ENCODE measurements at places on chromosomes 3 and 15. TPM values are rescaled to one million over a fixed set of nuclear protein-coding genes. Genes with fewer than 3 reads are reported as not detected.
A peak's percentile ranks its signal among the peaks of the same experiment; 100 is the strongest.

LRRC31 gene
- polyA plus RNA-seq, result not detected

ADGRG7 gene
- polyA plus RNA-seq, result not detected

C3orf52 gene
- polyA plus RNA-seq, result 2.6 TPM

EXD1 gene
- polyA plus RNA-seq, result not detected

PCSK6 gene
- polyA plus RNA-seq, result 2.5 TPM

IGDCC3 gene
- 0.13 TPM for polyA plus RNA-seq

BNC1 gene
- polyA plus RNA-seq, result 0.04 TPM

P2RY1 gene
- 4.1 TPM for polyA plus RNA-seq

LRRC49 gene
- polyA plus RNA-seq, result 6.5 TPM

MME gene
- 7.7 TPM for polyA plus RNA-seq

RHOV gene
- polyA plus RNA-seq, result 4.0 TPM

ATP13A4 gene
- 0.19 TPM for polyA plus RNA-seq

GOLGA8Q gene
- polyA plus RNA-seq, result 1.2 TPM

- DNase-seq, result no peak
These were observed 699.1 kb downstream of the NAALADL2 start for GRCh38 chr3:175558261-175558660.

DNA sequence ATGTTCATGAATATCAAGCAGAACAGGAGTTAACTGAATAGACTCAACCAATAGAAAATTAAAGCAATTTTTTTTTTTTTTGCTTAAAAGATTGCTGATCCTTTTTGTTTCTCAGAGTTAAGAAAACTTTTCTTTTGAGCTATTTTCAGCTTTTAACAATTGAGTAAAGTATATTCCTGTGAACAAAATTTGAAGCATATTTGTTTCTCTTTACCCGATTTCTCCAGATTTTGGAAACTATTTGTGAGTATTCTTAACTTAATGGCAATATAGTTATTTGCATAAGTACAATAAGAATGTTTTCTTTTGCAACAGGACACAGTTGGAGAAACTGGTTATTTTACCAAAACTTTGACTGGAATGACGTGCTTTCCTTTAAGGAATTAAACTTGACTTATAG, 53.4 kb upstream of the C15orf39 start:
- no peak for DNase-seq

DNA sequence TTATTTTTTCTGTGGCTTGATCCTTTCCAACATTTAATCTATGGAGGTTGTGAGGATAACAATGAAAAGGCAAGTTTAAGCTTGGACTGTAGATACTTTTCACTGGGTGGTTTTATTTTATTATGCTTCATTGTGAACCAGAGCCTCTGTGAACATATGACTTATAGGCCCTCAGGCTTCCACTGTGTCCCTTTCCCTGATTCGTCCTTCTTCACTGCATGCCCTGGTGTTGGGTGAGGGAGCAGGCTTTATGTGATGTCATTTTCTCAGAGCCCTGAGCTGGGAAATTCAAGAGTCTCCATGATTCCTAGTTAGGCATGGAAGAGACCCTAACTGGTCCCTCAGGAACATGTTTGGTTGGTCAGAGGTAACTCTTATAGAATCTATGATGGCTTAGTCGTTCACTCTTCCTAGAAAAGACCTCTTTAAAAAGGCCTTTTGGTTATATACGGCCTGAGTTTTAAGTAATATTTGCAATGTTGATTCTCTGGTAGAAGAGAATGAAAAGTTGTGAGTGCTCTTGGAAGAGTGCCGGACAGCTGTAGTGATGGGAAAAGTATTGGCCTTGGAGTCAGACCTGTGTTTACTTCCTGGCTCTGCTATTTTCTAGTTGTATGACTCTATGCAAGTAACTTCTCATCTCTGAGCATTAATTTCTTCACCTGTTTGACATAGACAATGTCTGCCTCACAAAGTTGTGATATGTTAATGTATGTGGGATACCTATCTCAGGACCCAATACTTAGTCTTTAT, 168.4 kb downstream of the LPP start:
- DNase-seq, result no peak

DNA sequence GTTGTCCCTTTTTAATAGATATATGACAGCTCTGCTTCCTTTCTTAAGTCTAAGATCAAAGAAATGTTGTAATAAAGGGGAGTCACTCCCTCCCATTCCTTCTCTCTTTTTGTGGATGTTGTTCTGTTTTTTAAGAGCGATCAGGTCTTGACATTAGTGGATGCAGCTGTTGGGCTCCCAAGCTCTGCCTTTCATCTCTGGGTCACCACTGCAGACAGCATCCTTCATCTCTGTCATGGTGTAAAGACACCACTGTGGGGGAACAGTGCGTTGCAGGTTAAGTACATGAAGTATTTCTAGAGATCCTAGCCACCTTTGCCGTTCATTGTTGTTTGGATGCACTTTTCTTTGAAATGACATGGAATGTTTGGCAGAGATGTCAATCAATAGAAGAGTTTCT, 17.7 kb downstream of the FNDC3B start:
- no peak for DNase-seq

DNA sequence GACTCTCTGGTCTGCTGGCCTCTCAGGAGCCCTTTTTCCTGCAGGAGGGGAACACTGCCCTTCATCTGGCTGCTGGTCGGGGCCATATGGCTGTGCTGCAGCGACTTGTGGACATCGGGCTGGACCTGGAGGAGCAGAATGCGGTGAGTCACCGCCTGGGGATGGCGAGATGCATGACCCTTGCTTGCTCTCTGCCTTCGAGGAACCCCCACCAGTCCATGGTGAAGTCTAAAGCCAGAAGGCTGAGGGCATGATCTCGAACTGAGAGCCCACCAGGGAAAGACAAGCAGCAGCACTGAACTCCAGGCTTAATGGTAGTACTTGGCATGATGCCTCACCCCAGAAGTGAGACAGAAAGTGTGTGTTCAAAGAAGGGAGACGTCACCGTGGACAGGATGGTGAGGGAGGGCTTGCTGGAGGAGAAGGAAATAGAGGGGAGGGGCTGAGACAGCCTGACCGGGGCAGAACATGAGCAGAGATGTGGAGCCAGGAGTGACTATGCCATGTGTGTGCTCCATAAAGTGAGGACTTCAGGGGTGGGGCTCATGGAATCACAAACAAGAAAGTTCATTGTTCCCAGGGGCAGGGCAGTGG, 19.2 kb downstream of the ANKDD1A start:
- no peak for DNase-seq

GRCh38 chr15:39591896-39592315, 11.0 kb downstream of the THBS1 start:
- DNase-seq, result no peak

- no peak for DNase-seq
These were observed 62.9 kb upstream of the FNDC3B start for GRCh38 chr3:171976526-171976925.

- no peak for DNase-seq
These were observed 29.3 kb downstream of the RFTN1 start for GRCh38 chr3:16484216-16484615.

DNA sequence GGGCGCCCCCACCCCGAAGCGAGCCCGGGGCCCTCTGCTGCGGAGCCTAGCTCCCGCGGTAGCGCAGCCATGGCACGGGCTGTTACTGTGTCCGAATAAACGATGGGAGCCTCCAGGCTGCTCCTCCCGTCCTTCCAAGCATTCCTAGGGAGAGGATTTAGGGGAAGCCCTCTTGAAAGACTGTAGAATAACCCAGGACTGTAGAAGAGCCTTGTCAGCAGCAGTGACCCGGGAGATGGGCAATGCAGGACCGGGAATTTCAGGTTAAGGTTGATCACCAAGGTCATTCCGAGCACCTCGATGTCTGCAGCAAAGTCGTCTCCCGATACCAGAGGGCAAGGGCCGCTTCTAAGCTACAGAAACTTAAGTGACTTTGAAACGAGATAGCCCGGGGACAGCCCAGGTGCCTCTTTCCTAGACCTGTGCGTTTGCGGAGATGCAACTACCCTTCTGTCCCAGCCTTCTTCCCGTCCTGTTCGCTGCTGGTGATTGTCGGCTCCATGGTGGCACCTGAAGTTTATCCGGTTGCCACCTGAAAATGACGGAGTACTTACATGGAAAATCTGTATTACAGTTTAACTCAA, 753 bp upstream of the MYO5A start:
- no peak for DNase-seq

GRCh38 chr3:133330065-133330464, 69.8 kb upstream of the BFSP2 start:
- DNase-seq, result peak; percentile 18

- DNase-seq, result no peak
These were observed 228.7 kb downstream of the VPS13C start for GRCh38 chr15:61831505-61831921.

GRCh38 chr15:35629766-35630165, 83.8 kb upstream of the DPH6 start:
- no peak for DNase-seq

GRCh38 chr15:98653686-98654085, 5.3 kb downstream of the IGF1R start:
- DNase-seq, result no peak

- DNase-seq, result no peak
These were observed 19.0 kb upstream of the C15orf61 start for GRCh38 chr15:67501836-67502461.

GRCh38 chr3:182809531-182809930, 16.2 kb downstream of the ATP11B start:
- DNase-seq, result no peak

DNA sequence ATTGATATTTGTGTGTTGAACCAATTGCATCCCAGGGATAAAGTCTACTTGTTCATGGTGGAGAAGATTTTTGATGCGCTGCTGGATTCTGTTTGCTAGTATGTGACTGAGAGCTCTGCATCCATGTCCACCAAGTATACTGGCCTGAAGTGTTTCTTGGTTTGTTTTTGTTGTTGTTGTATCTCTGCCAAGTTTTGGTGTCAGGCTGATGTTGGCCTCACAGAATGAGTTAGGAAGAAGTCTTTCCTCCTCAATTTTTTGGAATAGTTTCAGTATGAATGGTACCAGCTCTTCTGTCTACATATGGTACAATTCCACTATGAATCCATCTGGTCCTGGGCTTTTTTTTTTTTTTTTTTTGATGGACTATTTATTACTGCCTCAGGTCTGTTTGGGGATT, 50.9 kb upstream of the OSTN start:
- no peak for DNase-seq

- no peak for DNase-seq
These were observed 37.7 kb upstream of the TRAK1 start for GRCh38 chr3:42053476-42053875.

DNA sequence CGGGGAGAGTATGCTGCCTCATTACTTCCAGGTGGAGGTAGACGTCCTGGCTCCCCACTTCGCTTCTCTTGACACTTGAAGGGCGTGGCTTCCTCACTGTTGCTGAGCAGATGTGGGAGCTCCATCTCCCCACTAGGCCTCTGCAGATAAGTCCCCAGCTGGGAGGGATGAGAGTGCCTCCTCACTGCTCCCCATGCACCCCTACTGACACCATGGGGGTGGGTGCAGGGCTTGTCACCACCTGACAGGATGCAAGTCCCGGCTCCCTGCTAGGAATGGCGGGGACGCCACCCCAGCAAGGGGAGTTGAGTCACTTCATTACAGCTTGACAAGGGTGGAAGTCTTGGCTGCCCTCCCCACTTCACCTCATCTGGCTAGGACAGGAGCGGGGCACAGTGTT, 36.8 kb upstream of the ATG7 start:
- no peak for DNase-seq

- DNase-seq, result no peak
These were observed 3.5 kb upstream of the CPNE4 start for GRCh38 chr3:132038198-132038825.

GRCh38 chr3:160140756-160141155, 84.5 kb upstream of the C3orf80 start:
- DNase-seq, result no peak

GRCh38 chr15:65264863-65265430, 21.7 kb downstream of the PARP16 start:
- no peak for DNase-seq

DNA sequence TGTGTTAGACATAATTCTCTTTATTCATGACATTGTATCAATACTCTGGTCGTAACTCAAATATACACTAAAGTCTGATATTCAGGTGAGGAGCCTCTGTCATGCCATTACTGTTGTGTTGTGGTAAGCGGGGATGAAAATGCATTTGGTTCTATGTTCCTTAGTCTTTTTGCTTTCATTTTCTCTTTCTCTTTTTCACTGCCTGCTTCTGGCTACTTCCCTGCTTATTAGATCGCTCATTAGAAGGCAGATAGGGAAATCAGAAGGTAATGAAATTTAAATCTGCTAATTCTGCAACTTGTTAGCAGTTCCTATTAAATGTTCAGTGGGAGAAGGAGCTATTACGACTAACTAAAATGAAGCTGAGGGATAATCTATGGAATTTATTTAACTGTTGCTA, 345.0 kb downstream of the GRM7 start:
- no peak for DNase-seq

GRCh38 chr3:126926684-126927400, 56.1 kb upstream of the PLXNA1 start:
- no peak for DNase-seq

DNA sequence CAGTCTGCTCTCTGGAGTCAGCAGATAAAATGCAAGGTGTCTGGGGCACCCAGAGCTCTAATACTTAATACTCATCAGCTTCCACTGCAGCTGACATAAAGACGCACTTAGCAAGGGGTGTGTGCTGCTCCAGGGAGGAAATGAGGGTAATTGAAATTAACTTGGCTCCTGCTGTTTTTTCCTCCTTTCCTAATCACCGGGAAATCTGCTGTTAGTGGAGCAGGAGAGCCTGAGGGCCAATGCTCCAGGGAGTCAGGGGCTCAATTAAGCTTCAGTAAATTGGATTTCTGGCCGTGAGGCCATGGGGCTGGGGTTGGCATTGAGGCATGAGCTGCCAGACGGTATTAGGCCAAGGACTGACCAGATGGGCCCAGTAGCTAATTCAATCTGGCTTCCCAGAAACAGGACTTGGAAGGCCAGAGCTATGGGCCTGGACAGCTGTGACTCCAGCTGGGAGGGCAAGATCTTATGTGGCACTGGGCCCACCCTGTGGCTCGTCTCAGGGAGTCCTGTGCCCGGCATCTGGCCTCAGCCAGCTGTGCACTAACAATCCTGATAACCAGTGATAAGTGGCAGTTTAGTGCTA, 30.7 kb upstream of the CHRNB4 start:
- no peak for DNase-seq

- DNase-seq, result no peak
These were observed 61.9 kb downstream of the TRAK1 start for GRCh38 chr3:42153039-42153438.

GRCh38 chr15:73593304-73594074, 39.7 kb downstream of the NPTN start:
- DNase-seq, result peak; percentile 18

DNA sequence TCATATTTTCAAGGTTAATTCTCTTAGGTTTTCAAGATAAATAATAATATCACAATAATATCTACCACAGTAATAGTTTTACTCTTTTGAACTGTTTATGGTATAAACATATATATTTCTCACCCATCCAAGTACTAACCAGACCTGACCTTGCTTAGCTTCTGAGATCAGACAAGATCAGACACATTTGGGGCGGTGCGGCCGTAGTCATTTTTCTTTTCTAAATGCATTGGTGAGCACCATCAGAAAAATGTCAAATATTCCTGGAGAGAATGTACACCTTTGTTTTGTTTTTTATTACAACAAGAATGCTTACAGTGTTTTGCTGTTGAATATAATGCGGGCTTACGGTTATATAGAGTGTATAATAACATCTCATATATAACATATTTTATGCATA, 267.8 kb downstream of the ADAMTS17 start:
- DNase-seq, result no peak

All from urinary bladder (tissue), 4 donors.